ENCODE measurements at places on chromosomes 12 and 14.

GRCh38 chr14:22178333-22178839 is 410.6 kb downstream of the DAD1 start:
- no peak for DNase-seq

DNA sequence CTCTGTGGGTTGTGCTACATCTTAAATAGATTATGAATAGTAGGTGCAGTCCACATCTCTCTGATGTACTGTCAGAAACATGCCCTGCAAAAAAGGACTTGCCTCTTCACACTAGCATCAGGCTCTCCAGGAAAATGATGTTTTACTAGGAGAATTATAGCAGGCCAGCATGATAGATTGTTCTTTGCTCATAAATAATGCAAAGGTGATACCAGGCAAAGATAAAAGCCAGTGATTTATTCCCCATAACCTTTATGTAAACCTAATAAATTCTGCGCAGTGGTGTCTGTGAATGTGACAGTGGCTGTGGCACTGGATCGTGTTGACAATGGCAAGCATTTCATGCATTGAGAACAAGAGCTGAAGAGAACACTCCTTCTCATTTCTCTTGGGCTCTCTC is 646.5 kb upstream of the SEL1L start:
- DNase-seq = no peak

- peak; percentile 2 for DNase-seq
These were observed 77.8 kb upstream of the CPNE8 start for GRCh38 chr12:38983117-38983571.

- no peak for DNase-seq
These were observed 116.5 kb downstream of the KIF26A start for GRCh38 chr14:104254735-104255400.

GRCh38 chr12:133129368-133130037 is 571 bp downstream of the ZNF891 start:
- DNase-seq = no peak

DNA sequence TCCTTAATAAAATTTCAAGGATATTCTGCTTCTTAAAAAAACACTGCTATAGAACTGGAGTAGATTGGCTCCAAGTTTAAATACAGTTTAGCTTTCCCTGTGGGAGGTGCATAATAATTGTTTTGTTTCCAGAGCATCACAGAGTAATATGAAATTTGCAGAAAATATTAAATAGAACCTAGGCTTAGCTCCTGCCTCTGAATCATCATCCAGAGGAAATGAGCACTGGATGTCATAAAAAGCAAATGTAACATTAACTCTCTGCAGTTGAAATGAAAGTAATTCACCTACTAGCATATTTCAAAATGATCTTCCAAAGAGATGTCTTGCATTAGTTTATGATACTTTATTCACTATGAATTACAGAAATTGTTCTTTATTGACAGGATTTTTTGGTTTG is 769.8 kb downstream of the C12orf50 start:
- no peak for DNase-seq
